ENCODE measurements at places on chromosomes 5 and 9.

DNA sequence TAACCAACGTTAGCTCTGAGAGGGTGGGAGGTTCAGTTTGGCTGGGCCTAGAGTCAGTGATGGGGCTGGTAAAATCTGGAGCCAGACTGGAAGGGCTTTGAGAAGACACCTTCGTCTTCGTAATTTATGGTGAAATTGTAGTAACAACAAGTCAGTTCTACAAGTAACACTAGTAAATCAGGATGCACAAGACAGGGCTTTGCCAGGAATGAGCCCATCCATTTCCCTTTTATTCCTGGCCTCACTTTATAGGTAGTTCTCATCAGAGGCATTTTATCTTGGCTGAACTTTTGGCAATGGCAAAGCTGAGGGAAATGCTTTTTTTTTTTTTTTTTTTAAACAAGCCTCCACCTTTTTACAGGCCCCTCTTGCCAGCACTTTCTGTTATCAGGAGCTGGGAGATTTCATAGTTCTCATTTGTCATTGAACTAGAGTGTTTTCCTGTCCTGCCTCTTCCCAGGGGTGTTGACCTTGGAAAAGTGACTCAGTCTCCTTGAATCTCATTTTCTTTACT lies 110.5 kb upstream of the KLF4 start:
- no peak for DNase-seq

- DNase-seq: no peak
Observed at GRCh38 chr9:91729558-91729842, 220.5 kb downstream of the ROR2 start.

GRCh38 chr5:133564921-133565565 lies 47.3 kb downstream of the FSTL4 start:
- DNase-seq: no peak

GRCh38 chr5:154312576-154312975 lies 122.0 kb downstream of the GALNT10 start:
- no peak for DNase-seq

DNA sequence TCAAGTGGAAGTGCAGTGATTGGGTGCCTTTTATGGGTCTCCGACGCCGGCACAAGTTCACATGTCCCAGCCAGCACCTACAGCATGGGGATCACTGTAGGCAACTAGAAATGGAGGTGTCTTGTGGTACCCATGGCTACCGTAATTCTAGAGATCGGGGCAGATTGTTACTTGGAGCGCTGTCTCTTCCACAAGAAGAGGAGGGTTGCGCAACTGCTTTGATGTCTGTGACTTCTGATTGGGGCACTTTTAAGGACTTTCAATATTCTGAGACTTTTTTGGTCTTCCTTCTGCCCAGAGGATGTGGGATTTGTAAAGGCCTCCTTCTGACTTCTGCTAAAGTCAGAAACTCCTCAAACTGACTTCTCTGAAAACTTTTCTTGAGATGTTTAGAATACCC lies 41.9 kb downstream of the GLRX start:
- no peak for DNase-seq

- no peak for DNase-seq
Observed at GRCh38 chr5:109645707-109646192, 44.0 kb upstream of the MAN2A1 start.

GRCh38 chr9:6944093-6944551 lies 186.3 kb downstream of the KDM4C start:
- no peak for DNase-seq

- DNase-seq: no peak
Observed at GRCh38 chr5:140627972-140628371, 5.0 kb downstream of the CD14 start.

- DNase-seq: no peak
Observed at GRCh38 chr9:8713811-8714165, 914.2 kb upstream of the DMAC1 start.

- DNase-seq: no peak
Observed at GRCh38 chr5:38434966-38435705, 121.3 kb downstream of the LIFR start.

GRCh38 chr5:137092831-137093230 lies 406.3 kb downstream of the SPOCK1 start:
- DNase-seq: no peak

GRCh38 chr5:132179405-132179804 lies 48.2 kb downstream of the P4HA2 start:
- no peak for DNase-seq

- no peak for DNase-seq
Observed at GRCh38 chr5:63768221-63768620, 194.0 kb downstream of the HTR1A start.

- DNase-seq: no peak
Observed at GRCh38 chr9:6305954-6306563, 22.1 kb upstream of the TPD52L3 start.

DNA sequence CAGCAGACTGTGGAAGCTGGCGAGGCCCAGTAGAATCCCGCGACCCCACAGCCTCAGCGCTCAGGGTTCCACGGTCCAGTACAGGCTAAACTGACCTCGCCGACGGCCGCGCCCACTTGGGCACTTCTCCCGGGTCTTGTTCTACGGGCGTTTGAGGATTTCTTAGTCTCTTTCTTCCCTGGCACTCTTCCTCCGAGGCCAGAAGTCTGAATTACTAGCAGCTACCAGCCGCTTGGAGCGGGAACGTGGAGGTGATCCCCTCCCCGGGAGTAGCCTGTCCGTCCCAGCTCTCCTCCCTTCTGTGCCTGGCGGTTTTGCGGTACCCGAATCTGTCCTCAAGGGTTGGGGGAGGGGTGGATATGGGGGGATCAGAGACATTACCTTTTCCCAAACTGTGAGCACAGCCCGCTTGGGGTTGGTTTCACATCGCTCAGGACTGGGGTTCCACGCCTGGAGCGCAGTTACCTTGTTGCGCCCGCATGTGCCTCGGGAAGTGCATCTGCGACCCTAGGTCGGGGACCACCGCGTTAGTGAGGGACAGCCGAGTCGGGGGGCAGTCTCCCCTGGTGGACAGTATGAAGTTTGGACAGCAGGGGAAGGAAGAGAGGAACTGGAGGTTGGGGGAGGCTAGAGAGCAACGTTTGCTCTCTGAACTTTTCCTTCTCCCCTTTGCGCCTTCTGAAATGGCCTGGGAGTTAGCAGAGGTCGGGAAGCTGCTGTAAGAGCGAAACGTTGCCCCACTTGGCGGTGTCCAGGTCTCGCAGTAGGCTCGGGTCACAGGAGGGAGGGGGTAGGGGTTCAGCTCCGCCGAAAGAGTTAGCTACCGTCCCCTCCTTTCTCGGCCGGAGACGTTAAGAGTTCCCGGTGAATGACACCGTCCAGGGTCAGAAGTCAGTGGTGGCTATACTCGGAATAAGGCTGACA lies 190.8 kb downstream of the MEF2C start:
- DNase-seq: no peak

DNA sequence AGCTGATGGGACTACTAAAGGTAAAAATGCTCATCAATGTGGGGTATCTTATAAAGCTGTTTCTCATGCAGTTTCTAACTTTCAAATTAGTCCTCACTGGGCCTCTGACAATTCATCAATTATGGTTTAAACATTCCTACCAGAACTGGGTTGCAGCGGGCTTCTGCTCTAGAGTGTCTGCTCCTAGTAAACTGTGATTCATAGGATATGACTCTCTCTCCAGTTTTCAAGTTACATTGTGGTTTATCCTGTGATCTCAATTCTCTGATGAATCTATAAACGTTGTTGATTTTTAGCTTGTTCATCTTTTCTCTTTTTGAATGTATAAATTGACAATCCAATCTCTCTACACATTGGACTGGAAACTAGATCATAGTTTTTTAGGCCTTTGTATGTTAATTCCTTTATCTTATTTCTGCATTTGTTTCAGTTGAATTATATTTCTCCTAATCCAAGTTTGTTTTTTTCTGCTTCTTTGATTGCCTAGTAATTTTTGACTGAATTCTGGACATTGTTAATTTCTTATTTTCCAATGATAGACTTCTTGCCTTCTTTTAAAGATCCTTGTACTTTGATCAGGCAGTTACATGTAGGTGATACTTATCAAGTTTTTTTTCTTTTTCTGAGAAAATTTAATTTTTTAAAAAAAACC lies 822.6 kb downstream of the TLE1 start:
- no peak for DNase-seq

- no peak for DNase-seq
Observed at GRCh38 chr5:93151121-93151520, 429.9 kb downstream of the NR2F1-AS1 start.

- no peak for DNase-seq
Observed at GRCh38 chr5:172370237-172370640, 84.1 kb downstream of the SH3PXD2B start.

DNA sequence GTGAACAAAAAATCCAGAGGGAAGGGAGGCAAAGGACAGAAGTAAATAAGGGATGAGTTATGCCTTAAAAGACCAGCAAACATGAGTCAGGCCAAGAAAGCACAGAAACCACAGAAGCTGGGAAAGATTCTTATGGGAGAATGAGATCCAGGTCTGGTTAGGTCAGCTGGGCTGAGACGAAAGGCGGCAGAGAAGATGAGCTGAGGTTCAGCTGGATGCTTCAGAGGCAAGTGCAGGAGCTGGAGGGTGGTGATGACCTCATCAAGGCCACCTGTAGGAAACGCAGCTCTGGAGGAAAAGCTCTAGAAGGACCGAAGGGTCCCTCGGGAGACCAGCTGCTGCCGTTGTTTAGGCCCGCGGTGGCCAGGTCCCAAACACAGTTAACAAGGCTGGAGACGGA lies 152.0 kb downstream of the MYO10 start:
- DNase-seq: no peak

DNA sequence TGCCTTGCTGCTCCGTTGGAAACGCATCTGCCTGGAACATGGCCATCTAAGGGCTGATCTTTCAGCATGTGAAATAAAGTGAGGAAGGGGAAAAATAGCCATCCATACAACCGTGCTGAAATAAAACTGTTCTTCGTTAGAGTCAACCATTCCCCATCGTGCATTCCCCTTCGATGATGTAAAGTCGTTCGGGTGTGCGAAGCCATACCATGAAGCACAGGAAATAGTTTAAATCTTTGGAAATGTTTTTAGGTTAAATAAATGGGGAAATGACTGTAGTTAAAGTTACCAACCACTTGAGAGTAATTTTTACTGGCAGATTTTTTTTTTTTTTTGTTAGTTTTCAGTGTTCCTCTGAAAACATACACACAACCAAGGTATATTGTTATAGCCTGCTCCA lies 302.5 kb downstream of the SH3GL2 start:
- DNase-seq: no peak

- no peak for DNase-seq
Observed at GRCh38 chr5:97111004-97111403, 31.4 kb downstream of the LIX1 start.
